Left cardiac atrium (tissue), 4 donors: ENCODE measurements at places on chromosomes 2 and 18. TPM values are rescaled to one million over a fixed set of nuclear protein-coding genes. Genes with fewer than 3 reads are reported as not detected.

The IL36B gene
- not detected for total RNA-seq

The ALPP gene
- total RNA-seq = not detected

The MREG gene
- 1.1 TPM for total RNA-seq

The C2orf80 gene
- not detected for total RNA-seq

The TBR1 gene
- total RNA-seq = not detected

The PAIP2B gene
- total RNA-seq = 20.5 TPM

The ATG9A gene
- total RNA-seq = 69.0 TPM

The GNLY gene
- total RNA-seq = 0.52 TPM

The ARHGAP25 gene
- 6.8 TPM for total RNA-seq

The DLGAP1 gene
- total RNA-seq = 0.29 TPM

The DAPL1 gene
- not detected for total RNA-seq

The IL36G gene
- not detected for total RNA-seq

The SH3BP4 gene
- total RNA-seq = 15.1 TPM

The DUSP19 gene
- 5.9 TPM for total RNA-seq

The GNAL gene
- total RNA-seq = 3.0 TPM

The ALKAL2 gene
- 0.68 TPM for total RNA-seq

The ACADL gene
- total RNA-seq = 2.5 TPM

The DRC1 gene
- not detected for total RNA-seq

The ZNF638 gene
- total RNA-seq = 68.7 TPM

The XIRP2 gene
- total RNA-seq = 44.0 TPM

The STPG4 gene
- not detected for total RNA-seq

The SERPINB12 gene
- total RNA-seq = not detected

The SLC9A4 gene
- total RNA-seq = not detected

The DHRS9 gene
- 76.9 TPM for total RNA-seq

The HOXD3 gene
- total RNA-seq = 0.73 TPM

The CYRIA gene
- total RNA-seq = 7.2 TPM

The ATP8B1 gene
- 6.4 TPM for total RNA-seq

The DLX1 gene
- total RNA-seq = 0.16 TPM

The SPATA3 gene
- not detected for total RNA-seq

The SIX3 gene
- total RNA-seq = not detected

The DPP10 gene
- total RNA-seq = 0.50 TPM

The DOK6 gene
- 11.2 TPM for total RNA-seq

The EML6 gene
- 0.52 TPM for total RNA-seq

The FAM124B gene
- total RNA-seq = 1.3 TPM

The NLRC4 gene
- total RNA-seq = 2.3 TPM

The FAP gene
- total RNA-seq = 3.4 TPM

The NT5DC4 gene
- total RNA-seq = not detected
